ENCODE measurements at places on chromosomes 5 and 9. TPM values are rescaled to one million over a fixed set of nuclear protein-coding genes. Genes with fewer than 3 reads are reported as not detected.

TMEM215 gene
- total RNA-seq = not detected

GABRP gene
- not detected for total RNA-seq

PCDHB13 gene
- total RNA-seq = under 0.01 TPM

LSM11 gene
- total RNA-seq = 3.8 TPM

MCCC2 gene
- total RNA-seq = 23.6 TPM

ARL14EPL gene
- not detected for total RNA-seq

C8G gene
- total RNA-seq = not detected

RCL1 gene
- 37.3 TPM for total RNA-seq

HACD4 gene
- total RNA-seq = 7.9 TPM

GDNF gene
- 0.07 TPM for total RNA-seq

RNF145 gene
- total RNA-seq = 164 TPM

CDO1 gene
- not detected for total RNA-seq

LCN2 gene
- 49.6 TPM for total RNA-seq

EQTN gene
- total RNA-seq = 0.14 TPM

RETREG1 gene
- 1.0 TPM for total RNA-seq

COL15A1 gene
- not detected for total RNA-seq

PARP8 gene
- 13.7 TPM for total RNA-seq

PIP5K1B gene
- 1.9 TPM for total RNA-seq

EGFLAM gene
- 0.93 TPM for total RNA-seq

FUBP3 gene
- total RNA-seq = 42.4 TPM

EIF4E1B gene
- total RNA-seq = not detected

SPINK6 gene
- not detected for total RNA-seq

CCT5 gene
- 325 TPM for total RNA-seq

FOXD4L3 gene
- 0.21 TPM for total RNA-seq

LCN9 gene
- not detected for total RNA-seq

NUTM2G gene
- not detected for total RNA-seq

ARID3C gene
- 0.50 TPM for total RNA-seq

ENTREP1 gene
- total RNA-seq = 0.68 TPM

SH3PXD2B gene
- total RNA-seq = 47.7 TPM

HTR1A gene
- total RNA-seq = not detected

IL4 gene
- total RNA-seq = not detected

ARHGEF39 gene
- 0.34 TPM for total RNA-seq

RNF224 gene
- under 0.01 TPM for total RNA-seq

EGR1 gene
- 45.4 TPM for total RNA-seq

TAF11L10 gene
- total RNA-seq = not detected

ANKRD33B gene
- 0.43 TPM for total RNA-seq

Measured in nasal cavity respiratory epithelium epithelial cell of viscerocranial mucosa (primary cell).